ENCODE measurements at places on chromosomes 7 and 10.

DNA sequence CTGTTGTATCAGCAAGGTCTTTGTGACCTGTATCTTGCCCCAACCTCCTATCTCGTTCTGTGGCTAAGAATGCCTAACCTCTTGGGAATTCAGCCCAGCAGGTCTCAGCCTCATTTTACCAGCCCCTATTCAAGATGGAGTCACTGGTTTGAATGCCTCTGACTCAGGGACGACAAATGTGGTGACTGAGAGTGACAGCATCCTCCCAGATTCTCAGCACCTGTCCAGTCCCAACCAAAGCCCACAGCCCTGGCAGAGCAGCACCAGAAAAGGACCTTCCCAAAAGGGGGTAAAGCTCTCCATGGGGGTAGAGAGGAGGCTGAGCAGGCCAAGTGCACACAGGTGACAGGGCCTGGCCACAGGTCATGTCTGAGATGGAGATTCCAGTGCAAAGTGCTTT lies 35.4 kb upstream of the GPAM start:
- DNase-seq = no peak

DNA sequence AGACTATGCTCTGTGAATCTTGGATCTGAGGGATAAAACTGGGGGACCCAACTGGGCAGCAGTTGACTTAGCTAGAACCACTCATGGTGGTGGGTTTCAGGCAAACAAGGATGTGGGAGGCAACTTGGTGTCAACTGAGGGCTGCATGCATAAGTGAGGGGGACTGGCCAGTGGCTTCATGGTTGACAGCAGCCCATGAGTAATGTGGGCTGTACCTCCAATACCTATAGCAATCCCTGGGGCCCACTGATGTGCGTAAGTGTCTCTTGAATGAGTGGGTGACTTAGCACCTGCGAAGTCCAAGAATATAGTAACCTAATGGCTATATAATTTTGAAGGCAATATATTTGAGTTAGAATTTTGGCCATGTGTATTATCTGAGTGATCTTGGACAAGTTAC lies 13.7 kb upstream of the MAP3K8 start:
- no peak for DNase-seq

GRCh38 chr7:150781103-150781502 lies 19.1 kb downstream of the TMEM176B start:
- DNase-seq = no peak

GRCh38 chr7:2641406-2642393 lies 9.9 kb downstream of the TTYH3 start:
- DNase-seq = no peak

- no peak for DNase-seq
These were observed 691.6 kb upstream of the CELF2 start for GRCh38 chr10:10326116-10326515.

GRCh38 chr10:33114451-33114952 lies 156.5 kb upstream of the ITGB1 start:
- no peak for DNase-seq

DNA sequence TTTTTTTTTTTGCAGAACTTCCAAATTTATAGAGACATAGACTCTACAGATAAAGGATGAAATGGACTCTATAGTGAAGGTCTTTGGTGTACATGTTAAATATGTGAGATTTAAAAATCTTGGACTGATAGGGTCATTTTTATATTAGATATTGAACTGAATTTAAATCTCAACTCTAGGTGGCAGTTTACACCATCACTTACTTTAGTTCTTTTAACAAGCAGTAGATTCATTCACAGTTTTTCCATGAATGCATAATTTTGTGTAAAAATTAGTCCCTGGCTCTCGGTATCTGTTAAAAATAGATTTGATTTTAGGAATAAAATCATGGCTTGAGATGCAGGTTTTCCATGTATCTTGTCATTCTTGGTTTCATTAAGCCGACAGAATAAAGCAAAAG lies 31.1 kb upstream of the SNX13 start:
- no peak for DNase-seq

DNA sequence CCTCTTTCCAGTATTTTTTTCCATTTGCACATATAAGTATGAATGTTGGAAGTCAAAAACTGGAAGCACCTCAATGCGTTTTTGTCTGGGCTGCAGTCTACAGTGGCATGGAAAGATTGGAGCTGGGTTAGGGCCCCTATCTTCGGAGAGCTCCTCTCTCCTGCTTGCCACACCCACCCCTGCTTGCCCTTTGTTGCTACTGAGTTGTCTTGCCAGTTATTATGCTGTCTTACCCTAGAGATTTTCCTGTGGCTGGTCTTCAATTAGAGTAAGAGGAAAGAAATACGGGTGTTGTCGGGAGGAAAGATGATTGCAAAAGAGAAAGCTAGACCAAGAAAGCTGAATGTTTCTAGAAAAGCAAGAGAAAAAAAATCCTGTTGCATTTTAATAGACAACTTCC lies 228.9 kb upstream of the CELF2 start:
- DNase-seq = no peak

Data from activated T-cell treated with anti-CD3 and anti-CD28 coated beads, Interleukin-2, amount 50 U/mL, for 48 hours (primary cell).